ENCODE measurements at places on chromosomes 11 and 22.

DNA sequence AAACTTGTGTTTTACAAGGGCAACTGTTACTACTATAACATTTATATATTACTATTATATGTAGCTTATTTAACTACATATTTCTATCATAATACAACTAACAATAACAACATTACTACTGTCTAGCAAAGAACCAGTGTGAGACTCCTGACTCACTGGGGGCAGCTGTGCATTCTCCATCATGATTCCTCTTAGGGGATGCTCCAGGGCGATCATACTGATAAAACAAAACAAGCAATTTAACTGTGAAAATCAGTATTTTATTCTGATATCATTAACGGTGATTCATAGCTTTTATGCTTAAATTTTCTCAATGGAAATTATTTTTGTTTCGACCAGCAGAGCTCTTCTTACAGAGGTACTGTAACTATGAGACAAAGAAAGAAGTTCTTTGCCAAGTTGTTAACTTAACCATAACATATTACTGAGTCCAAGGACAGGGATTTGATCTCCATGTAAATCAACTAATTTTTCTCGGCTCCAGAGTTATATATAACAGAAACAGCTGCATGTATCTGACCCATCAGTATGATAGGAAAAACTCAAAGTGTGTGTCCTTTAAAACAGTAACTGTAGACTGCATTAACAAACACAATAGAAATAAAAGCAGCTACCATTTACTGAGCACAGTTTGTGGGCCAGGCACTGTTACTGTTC, 24.8 kb upstream of the FNBP4 start:
- no peak for DNase-seq

- DNase-seq: no peak
Measured at GRCh38 chr11:78926633-78927338, 352.1 kb upstream of the NARS2 start.

DNA sequence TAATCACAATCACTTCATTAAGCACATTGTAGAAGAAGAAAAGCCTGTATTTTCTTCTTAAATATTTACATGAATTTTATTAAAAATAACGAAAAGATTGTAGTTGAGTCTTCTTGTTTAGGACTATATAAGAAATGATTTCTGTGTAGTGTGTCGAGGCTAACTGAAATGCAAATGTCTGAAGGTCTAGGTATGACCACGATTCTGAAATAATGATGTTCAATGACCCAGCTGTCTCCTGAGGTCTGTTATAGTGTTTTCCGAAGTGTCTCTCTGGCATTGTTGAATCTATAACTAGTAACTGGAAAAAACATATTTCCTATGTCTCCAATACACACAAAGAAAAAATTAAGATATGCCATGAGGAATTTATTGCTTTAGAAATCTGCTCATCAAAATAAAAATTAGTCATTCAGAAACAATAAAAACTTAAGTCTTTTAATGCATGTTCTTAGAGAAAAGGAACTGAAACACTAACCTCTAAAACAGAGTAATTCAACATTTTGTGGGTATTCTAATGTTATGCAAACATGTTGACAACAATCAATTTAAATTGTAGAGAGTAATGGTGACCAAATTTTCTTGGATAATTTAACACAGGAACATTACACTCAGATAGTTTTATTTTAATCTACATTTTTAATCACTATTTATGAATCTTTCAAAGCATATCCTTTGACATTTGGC, 55.0 kb downstream of the CASP12 start:
- DNase-seq: no peak

- DNase-seq: no peak
Measured at GRCh38 chr22:38861170-38861876, 10.7 kb downstream of the CBX6 start.

DNA sequence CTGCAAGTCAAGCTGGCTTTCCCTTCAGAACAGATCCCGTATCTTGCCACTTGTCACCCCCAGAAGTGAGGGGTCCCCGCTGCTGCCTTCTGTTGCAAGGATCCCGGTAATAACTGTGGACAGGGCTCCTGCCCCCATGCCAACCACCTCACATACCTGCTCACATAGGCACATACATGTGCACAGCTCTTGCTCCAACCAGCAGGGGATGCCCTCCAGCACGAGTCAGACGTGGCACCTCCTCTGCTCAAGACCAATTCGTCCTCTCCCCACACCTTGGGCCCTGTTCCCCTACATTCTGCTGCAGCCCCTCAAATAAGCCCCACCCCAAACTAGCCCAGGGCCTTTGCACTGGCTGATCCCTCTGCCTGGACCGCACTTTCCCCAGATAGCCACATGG, 163.3 kb downstream of the CRYBB2 start:
- DNase-seq: no peak
